ENCODE measurements at places on chromosomes 11 and 22. TPM values are rescaled to one million over a fixed set of nuclear protein-coding genes. Genes with fewer than 3 reads are reported as not detected.

DNA sequence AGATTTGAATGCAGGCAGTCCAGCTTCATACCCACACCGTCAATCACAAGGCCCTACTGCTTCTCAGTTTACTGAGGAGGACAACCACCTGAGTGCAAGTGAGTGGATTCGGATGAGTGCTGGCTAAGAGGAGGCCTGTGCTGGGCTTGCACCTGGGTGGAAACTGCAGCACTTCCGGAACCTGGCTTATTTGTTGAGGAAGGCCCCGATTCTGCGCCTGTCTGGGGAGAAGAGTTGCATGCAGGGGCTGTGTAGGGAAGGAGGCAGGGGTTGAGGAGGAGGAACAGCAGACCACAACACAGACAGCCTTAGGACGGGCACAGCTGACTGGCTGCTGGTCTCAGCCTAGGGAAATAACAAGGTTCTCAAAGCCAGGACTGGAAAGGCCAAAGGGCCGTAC is 20.8 kb downstream of the ABTB2 start:
- DNase-seq, result no peak

DNA sequence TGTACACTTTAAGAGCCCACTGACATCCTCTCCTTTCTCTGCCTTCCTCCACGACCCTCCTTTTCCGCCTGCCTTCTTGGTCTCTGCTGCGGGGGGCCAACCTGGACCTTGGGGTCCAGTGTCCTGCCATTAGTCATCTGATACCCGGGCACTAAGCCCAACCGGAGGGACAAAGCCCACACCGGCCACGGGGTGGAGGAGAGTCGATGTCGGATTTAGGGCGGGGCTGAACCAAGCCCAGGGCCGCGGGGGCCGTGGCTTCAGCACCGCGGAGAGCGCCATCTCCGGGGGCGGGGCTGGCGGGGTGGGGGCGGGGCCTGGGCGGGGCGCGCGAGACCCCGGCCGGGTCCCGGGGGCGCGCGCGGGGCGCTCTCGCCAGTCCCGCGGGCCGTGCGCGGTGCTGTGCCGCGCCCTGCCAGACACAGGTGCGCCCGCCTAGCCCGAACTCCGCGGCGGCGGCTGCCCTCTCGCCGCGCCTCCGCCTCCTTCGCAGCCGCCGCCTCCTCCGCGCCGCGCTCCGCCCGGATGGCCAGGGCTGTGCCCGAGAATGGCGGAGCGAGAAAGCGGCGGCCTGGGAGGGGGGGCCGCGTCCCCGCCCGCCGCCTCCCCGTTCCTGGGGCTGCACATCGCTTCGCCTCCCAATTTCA is at the start of gene MAPK8IP1:
TSS of gene MAPK8IP1 (plus strand) at position 378 of the 647 bp plus-strand sequence. CDS start at position 548, 170 bp downstream.
- DNase-seq, result peak; percentile 58

- no peak for DNase-seq
Observed at GRCh38 chr11:76181371-76181770, 24.9 kb downstream of the WNT11 start.

- DNase-seq, result no peak
Observed at GRCh38 chr22:47230741-47231140, 468.3 kb downstream of the TBC1D22A start.

The SIK2 gene
- total RNA-seq, result 13.9 TPM

The OR51E2 gene
- not detected for total RNA-seq

DNA sequence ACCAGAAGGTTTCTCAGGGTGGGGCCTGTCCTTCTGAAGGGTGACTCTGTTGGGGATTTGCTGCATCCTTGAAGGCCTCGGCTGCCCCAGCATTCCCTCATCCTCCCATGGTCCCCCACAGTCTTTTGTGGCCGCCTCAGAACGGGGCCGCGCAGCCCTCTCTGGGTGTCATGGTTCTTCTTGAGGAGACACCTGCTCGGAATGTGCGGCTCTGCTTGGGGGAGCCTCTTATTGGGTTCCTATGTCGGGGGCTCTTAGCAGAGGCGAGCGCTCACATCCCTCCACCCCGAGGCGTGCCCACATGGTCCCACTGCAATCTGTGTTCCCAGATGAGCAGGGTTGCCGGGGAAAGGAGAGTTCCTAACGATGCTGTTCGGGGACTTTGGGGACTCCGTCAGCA is 1008.4 kb downstream of the BRD1 start:
- no peak for DNase-seq
